NCI-H2029 (cell line): ENCODE measurements at places on chromosomes 11 and 22.
A peak's percentile ranks its signal among the peaks of the same experiment; 100 is the strongest.

DNA sequence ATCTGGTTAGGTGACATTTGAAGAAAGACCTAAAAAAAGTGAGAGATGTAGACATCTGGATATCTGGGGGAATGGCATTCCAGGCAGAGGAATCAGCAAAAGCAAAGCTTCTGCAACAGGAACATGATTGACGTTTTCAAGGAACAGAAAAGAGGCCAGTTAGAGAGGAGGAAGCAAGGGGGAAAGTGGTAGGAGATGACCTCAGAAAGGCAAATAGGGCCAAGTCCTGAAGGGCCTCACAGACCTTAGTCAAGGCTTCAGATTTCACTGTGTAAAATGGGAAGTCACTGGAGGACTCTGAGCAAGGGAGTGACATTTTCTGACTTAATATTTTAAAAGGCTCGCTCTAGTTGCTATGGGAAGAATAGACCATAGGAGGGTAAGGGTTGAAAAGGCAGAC lies 9.7 kb downstream of the DEUP1 start:
- peak; percentile 86 for DNase-seq

DNA sequence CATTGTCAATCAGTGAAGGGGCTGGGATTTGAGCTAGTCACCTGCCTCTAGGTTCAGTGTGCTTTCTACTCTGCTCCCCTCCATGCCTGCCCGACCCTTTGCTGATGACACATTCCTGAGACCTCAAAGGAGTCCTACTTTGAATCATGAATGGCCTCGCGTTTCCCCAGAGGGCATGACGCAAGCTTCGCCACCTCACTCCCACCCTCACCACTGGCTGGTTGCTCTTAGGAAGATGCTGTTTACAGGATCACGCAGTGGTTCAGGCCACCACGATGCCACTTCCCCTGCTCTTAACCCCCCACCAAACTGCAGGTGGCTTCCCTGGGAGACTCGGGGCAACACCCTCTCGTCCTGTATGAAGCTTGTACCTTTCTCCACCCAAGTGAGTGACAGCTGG lies 62.9 kb upstream of the B3GAT1 start:
- DNase-seq, result no peak

- no peak for DNase-seq
Observed at GRCh38 chr22:42214633-42215415, 55.6 kb downstream of the TCF20 start.

DNA sequence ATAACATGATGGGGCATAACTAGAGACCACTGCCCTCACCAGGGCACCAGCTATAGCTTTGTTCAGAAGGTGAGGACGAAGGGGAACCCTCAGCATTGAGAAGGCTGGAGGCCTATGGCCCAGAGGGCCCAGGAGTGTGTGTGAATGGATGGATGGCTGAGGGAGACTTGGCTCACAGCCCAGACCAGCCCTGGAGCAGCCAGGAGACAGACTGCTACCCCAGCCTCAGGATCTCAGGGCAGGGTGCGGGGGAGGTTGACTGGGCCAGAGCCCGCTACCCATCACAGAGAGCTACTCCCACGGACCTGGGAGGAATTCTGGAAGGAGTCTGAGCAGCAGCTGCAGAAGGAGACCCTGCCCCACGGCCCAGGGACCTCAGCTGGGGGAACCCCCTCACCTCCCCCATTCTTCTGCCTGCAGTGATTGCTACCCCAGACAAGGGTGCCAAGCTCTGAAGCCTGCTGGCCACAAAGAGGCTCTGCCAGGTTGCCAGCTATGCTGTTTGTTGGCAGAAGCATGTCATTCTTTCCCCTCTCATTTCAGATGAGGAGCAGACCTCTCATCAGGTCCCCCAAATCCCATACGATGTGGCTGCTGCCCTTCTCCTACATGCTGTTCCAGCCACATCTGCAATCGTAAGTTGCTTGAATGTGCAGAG lies 5.4 kb upstream of the CSDC2 start:
- no peak for DNase-seq

- DNase-seq, result no peak
Observed at GRCh38 chr22:44351685-44352377, 39.1 kb upstream of the SHISAL1 start.

DNA sequence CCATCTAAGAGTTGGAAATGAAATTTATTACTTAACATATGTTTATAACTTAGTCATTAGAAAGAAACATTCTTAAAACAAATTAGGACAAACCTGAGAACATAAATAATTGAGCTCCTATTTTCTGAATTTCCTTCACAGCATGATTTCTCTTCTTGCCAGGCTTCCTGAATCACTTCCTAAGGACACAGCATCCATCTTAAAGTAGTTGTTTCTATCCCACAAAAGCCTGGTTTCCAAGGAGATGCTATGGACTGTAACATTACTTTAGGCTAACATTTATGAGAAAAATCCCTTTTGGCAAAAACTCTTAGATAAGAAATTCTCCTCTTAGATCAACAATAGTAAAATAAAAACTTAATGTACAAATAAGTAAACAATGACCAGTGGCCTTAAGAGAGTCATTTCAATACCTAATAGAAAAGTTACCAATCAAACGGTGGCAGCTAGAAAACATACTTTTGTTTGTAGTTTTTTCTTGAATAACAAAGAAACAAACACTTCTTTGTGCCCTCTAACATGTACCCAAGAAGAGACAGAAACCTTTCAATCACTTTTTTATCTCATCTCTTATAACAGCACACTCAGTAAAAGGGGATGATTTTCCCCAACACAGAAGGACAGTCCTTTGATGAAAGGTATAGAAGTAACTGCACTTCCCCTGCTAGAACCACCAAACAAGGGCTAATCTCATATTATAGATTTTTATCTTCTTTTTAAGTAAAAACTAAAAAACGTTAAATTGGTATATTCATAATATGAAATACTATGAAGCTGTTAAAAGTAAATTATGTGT lies 74.5 kb downstream of the TTC28 start:
- no peak for DNase-seq

- DNase-seq, result no peak
Observed at GRCh38 chr11:78392854-78393253, 24.8 kb downstream of the GAB2 start.

DNA sequence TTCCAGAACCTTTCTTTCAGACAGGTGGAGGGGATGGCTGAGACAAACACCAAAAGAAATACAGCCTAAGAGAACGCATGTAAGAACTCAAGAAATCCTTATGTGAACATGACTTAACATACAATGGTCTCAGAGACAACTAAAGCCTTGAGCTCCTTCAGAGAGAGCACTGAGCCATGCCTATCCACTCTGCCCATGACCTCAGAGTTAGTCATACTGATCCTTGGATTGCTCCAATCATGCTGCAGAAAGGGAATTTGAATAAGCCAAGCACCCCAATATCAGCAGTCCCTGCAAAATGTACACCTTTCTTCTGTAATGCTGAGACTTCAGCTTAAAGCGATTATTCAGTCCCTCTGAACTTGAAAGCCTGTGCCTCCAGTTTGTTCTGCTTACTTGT lies 43.2 kb upstream of the CHKA start:
- no peak for DNase-seq

DNA sequence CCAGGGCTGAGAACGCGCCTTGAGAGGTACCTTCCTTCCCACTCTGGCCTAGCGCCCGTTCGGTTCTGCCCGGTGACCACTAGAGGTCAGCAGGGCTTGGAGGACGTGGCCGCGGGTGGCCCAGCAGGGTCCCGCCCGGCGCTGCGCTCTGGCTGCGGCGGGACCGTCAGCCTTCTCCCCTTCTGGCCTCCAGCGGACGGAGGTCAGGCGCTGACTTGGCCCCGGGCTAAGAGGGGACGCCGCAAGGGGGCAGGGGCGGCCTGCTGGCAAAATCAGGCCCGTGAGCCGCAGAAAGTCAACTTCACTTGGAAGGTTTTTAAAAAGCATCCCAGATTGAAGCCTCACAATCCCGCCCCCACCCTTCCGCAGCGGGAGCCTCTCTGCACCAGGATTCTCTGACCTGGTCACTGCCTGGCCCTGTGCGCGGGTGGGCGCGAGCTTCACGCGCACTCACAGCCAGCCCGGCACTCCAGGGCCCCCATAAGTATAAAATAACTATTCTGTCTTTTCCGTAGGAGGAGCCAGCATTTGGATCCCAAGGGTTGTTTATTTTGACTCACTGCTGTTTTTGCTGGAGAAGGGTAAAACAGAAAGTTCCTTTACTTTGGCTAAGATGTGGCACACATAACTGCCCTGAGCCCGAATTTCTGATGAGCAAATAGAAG lies 23.2 kb upstream of the ZBTB16 start:
- peak; percentile 45 for DNase-seq

DNA sequence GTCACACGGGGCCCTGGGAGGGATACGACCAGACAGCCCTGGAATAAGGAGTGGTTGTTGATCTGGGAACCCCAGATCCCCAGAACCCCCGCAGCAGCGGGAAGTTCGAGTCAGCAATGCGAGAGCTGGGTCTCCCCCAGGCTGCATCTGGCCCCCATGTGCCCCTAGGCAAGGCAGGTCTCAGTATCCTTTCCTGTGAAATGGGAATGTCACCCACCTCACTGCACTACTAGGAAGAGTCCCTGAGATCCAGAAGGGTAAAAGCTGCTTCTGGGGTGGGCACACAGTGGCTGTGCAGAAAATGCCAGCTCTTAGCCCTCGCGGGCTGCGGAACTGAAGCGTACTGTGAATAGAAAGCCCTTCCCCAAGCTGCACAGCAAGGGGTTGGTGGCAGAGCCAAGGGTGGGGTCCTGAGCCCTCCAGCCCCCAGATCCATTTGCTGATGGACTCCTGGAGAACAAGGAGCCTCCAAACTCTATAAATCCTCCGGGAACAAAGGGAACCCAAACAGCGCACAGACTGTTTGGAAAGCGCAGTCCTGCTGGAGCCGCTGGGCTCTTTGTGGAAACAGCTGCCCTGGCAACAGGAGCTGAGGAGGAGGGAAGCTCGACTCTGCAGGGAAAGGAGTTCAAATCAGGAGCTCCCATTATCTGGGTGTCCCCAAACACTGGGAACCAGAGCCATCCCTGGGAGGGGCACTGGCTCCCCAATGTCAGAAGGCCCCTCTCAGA lies 68.2 kb upstream of the SHISAL1 start:
- peak; percentile 9 for DNase-seq

DNA sequence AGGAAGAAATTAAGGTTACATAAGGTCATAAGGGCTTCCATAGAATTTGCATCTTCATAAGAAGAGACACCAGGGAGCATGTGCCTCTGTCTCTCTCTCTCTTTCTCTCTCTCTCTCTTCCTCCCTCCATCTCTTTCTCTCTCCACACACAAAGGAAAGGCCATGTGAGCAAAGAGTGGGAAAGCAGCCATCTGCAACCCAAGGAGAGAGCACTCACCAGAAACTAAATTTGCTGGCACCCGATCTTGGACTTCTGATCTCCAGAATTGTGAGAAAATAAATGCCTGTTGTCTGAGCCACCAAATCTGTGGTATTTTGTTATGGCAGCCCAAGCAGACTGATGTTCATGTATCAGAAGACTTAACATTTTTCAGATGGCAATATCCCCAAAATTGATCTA lies 6.4 kb upstream of the KRTAP5-10 start:
- DNase-seq, result no peak

GRCh38 chr11:7246179-7246578 lies 5.5 kb upstream of the SYT9 start:
- DNase-seq, result no peak

DNA sequence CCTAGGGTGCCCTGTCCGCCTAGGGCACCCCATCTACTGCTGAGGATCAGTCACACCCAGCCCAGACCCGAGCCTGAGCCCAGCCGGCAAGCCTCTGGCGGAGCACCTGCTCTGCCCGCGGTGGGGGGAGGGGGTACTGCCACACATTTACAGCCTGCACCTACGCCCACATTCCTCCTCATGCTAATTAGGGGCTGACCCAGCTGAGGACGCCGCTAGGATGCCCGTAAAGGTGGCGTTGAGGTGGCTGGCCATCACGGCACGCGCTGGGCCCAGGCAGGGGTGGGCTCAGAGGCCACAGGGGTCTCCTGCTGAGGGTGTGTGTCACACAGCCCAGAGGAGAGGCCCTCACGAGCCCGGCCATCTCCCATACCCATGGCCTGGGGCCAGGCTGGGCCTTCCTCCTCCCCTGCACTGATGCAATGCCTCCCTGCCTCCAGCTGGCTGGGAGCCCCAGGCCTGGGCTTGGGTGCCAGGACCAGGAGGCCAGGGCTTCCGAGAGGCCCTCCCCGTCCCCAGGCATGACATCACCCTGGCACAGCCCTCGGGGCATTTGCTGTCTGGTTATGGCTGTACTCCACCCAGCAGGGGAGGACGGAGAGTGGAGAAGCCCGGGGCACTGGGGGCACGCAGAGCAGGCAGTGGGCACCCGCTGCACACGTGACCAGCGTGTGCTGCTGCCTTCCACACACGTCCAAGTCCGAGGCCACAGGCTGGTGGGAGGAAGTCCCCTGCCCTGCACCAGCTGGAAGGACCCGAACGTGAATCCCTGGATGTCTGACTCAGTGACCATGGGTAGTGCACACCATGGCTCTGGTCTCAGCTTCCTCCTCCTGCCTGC lies 12.7 kb downstream of the DUSP8 start:
- peak; percentile 95 for DNase-seq

- DNase-seq, result no peak
Observed at GRCh38 chr11:64568041-64568571, 22.9 kb upstream of the SLC22A12 start.

GRCh38 chr11:45170484-45170883 lies 24.0 kb downstream of the PRDM11 start:
- no peak for DNase-seq
